ENCODE measurements at places on chromosomes 7 and 10.

- DNase-seq, result no peak
Observed at GRCh38 chr7:143295870-143296269, 7.7 kb downstream of the CASP2 start.

DNA sequence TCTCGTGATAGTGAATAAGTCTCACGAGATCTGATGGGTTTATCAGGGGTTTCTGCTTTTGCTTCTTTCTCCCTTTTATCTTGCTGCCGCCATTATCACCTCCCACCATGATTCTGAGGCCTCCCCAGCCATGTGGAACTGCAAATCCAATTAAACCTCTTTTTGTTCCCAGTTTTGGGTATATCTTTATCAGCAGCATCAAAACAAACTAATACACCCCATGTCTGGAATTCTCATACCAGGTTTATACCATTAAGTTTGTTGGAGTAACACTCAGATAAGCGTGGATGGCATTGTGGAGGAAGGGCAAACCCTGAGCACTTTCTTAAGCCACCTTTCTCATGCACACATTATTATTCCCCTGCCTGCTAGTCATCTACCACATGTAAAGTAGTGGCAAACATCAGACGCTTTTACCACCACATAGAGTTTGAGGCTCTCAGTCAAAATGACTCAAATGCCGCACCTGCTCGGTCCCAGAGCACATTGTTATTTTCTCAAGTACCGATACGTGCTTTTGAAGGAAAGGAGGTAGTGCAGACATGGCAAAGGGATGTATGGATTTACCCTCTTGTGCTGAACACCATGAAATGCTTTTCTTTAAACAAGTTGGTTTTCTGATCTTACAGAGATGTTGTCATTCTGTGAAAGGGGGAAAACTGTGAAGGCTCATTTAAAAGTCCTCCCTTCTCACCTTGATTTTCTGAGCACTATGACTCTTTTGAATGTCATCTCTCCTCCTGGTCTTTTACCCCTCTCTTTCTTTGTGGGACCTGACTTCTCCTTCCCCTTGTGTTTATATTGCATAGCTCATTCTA, 429.7 kb downstream of the EXOC4 start:
- DNase-seq, result no peak

DNA sequence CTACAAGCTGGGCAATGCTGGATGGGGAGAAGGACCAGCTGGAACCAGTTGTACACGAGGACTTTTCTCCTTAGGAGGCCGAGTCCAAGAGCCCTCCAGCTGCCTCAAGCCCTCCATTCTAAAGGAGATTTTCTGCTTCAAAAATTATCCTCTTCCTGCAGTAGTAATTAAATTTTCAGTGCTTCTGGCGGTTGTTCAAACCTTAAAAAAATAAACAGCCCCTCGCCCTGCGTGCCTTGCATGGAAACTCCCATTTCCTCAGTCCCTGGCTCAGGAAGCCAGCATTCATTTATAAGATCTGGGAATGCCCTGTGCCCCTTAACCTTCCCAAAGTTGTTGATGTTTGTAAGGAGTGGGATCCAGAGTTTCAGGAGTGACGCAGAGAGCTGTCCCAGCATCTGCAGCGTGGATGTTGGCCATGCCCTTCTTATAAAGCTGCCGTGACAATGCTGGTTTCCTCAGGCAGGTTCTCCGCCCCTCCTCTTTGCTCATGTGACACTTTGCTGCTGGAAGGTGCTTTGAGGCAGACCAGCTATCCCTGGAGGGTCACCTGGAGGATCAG, 24.0 kb upstream of the ACTR3B start:
- DNase-seq, result no peak

DNA sequence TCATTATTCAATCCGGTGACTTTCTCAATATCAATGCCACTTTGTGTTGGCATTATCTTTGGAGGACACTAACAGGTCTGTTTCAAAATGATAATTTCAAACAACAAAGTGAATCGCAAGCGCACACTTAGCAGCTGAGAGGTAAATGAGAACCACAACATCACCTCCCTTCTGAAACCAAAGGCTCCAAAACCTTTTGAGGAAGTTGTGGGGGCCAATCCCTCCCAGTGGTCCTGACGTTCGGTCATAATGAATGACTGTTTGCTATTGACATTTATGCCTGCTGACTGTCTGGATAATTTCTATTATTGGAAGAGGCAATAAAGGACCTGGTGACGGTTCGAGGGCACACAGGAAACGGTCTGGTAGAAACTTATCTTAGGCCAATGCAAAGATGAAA, 1.8 kb downstream of the ADARB2 start:
- DNase-seq, result no peak

GRCh38 chr10:96400465-96400864, 41.7 kb upstream of the OPALIN start:
- DNase-seq, result no peak

DNA sequence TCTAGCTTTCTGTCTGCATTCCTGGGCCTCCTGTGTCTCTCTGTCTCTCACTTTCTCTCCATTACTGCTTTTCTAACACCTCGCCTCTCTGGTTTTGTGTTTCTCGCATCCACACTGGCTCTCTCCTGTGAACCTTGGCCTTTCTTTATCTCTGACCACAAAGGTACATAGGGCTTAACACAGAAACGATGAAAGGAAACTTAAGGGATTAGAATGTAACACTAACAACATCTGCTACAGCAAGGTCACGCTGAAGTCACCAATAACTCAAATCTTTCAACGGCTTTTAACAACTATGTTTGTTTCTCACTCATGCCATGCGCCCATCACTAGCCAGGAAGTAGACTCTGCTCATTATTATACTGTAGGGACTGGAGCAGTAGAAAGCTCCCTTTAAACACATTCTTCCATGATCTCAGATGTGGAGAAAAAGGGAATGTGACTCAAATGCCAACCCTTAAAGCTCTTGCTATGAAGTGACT, 9.3 kb upstream of the OR6V1 start:
- DNase-seq, result no peak

GRCh38 chr7:140317597-140317996, 80.7 kb downstream of the SLC37A3 start:
- DNase-seq, result no peak

GRCh38 chr10:86671985-86672710, 3.8 kb downstream of the LDB3 start:
- no peak for DNase-seq

DNA sequence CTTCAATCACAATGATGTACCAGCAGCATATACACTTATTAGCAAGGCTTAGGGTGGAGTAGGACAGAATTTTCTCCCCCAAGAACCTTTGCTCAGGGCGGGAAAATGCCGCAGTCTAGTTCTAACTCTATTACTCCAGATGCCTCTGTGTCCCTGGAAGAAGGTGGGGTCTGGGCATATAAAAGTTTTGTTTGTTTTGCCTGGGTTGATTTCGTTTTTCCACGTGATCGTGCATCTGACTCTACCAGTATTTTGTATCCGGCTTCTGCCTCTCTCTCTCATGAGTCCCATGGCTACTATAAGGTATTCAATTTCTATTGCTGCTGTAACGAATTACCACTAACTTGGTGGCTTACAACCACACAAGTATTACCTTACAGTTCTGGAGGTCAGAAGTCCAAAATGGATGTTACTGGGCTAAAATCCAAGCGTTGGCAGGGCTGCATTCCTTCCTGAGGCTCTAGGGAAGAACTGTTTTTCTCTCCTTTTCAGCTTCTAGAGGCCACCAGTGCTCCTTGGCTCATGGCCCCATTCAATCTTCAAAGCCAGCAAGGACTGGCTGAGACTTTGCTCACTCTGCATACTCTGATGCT, 181.2 kb upstream of the PRSS58 start:
- no peak for DNase-seq

- DNase-seq, result no peak
Observed at GRCh38 chr10:96578633-96579032, 8.2 kb downstream of the TM9SF3 start.

DNA sequence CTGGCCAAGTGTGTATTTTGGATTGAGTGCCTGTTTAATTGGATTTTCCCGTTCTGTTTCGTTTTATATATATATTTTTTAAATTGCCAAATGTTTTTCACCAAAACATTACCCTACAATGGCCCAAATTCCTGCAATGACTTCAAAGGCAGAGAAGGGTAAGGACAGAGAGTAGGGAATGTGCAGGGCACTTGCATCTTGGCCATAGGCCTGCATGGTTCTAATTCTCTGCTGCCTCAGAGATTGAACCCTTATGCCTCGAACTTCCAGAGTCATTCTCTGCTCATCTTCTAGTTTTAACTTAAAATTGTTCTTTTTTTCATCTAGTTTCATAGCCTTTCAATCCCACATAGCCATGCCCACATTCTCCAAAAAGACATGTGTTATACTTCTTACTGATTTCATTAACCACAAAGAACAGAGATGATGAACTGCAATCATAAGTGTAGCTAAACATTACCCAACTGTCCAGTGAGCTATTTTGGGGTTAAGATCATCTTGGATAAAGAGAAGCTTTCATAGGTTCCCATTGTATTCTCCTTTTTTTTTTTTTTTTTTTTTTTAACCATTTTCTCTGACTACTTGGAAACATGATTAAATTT, 177.6 kb downstream of the PLXDC2 start:
- DNase-seq, result no peak

DNA sequence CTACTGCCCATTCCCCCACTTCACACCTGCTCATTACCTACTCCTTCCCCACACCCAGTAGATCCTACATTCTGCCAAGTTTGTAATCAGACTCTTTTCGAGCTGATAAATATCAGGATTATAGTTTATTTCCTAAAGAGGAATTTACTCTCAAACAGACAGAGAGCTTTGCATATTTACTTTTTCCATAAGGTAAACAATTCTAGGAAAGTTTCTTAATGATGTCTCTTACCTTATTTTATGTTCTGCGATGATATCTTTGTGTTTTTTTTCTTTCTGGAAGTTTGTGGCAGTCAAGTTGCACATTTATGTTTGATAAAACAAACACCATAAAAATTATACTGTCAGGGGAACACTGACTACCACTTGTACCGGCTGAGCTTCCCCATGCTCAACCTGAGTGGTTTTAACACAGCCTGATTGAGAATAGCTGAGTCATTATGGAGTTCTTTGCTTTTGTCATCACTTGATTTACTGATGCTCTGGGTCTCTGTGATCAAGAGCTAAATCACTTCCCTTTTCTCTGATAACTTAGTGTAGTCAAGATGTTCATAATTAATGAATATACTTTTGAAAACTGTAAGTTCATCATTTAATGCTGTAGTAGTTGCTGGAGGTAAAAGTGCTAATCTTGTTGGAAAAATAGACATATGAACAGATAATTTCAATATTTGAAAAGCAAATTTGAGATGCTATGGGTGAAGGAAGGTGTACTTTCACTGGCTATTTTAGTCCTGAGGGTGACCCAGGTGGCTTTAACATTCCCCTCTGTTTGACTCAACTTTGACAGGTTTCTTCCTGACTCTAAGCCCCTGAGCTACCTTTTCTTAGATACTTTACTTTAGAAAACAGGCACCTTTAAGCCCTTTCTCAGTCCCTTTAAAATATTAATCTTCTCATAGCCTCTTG, 1034.5 kb upstream of the LRRTM3 start:
- DNase-seq, result no peak

DNA sequence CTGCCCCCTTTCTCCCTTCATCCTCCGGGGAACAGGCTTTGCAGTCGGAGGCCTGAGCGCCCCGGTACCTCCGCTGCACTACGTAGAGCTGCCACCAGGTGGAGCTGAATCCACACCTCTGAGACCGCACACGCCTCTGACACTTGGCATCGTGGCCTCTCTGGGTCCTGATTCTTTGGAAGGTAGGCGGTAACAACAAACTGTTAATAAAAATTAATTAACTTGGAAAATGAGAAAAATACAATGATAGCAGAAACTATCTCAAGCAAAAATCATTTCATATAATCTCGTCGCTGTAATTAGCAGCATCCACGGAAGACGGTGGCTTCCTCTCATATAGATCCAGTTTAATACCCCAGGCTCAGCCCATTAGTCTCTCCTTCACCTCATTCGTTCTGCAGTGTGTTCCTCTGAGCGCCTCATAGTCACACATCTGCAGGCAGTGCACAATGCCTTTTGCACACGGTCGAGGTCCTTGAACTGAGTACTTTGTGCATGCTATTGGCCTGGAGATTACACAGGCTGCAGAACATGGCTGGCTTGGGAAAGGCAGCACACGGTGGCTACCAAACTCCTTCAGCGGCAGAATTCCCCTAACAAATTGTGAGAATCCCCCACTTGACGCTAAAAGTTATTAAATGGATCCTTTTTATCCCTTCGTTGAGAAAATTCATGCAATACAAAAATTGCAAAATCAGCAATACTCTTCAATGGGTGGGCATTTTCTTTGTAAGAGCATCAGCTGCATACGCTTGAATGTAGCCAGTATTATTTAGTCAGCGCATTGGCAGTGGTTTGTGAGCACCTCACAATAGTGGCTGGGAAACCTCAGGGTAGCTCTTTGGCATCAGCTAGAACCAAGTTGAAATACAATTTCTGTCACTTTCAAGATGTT, 18.7 kb downstream of the OR9A2 start:
- DNase-seq, result no peak

DNA sequence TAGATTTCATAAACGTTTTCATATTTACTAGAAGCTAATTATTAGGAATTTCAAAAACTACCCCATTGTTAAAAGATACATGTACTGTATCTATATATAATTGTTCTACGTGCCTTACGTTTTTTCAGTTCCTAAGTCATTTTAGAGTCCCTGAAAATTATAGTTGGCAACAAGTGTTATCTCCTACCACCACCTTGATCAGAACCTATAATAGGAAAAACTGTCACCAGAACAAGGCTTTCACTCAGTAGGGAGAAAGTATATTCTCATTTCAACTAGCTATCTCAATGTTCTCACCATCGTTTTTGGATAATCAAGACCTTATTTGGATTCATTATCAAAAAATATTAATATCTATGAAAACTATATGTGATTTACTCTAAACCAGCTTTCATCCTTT, 107.7 kb downstream of the CPEB3 start:
- DNase-seq, result no peak

- no peak for DNase-seq
Observed at GRCh38 chr10:4568731-4569130, 257.3 kb upstream of the AKR1E2 start.

DNA sequence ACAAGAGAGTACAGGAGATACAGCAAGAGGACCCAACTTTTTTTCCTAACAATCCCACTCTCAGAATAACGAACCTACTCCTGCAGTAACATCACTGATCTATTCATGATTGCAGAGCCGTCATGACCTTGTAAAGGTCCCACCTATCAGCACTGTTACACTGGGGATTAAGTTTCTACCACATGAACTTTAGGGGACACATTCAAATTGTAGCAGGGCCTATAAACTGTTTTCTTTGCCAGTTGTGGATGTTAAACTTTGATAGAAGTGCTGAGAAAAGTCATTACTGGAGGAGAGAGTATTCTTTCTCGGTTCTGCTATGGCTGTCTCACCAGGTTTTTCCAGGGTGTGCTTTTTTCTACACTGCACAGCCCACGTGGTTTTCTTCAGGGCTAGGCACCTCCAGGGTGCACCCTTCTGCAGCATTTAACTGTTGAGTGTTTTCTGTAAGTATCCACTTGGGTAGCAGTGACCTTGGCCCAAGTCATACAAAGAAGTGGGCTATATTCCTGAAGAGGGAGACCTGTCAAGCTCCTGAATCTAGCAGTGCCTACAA, 131.6 kb upstream of the AHR start:
- no peak for DNase-seq
